ENCODE measurements at places on chromosomes 16 and 17.

- DNase-seq = no peak
Observed at GRCh38 chr16:24328835-24329452, 72.8 kb downstream of the CACNG3 start.

GRCh38 chr16:57152096-57153093, 33.4 kb downstream of the PSME3IP1 start:
- DNase-seq = no peak

- DNase-seq = no peak
Observed at GRCh38 chr16:72094266-72094610, 591 bp downstream of the DHX38 start.

DNA sequence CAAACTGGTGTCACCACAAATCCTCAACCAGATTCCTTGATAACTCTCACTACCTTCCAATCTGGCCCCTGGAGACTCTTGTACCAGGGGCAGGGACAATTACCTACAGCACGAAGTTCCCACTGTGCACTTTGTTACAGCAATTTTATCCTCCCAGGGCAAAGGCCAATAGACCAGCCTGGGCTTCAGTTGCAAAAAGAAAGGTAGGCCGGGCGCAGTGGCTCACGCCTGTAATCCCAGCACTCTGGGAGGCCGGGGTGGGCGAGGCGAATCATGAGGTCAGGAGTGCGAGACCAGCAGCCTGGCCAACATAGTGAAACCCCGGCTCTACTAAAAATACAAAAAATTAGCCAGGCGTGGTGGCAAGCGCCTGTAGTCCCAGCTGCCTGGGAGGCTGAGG, 36.9 kb downstream of the USP7 start:
- no peak for DNase-seq

DNA sequence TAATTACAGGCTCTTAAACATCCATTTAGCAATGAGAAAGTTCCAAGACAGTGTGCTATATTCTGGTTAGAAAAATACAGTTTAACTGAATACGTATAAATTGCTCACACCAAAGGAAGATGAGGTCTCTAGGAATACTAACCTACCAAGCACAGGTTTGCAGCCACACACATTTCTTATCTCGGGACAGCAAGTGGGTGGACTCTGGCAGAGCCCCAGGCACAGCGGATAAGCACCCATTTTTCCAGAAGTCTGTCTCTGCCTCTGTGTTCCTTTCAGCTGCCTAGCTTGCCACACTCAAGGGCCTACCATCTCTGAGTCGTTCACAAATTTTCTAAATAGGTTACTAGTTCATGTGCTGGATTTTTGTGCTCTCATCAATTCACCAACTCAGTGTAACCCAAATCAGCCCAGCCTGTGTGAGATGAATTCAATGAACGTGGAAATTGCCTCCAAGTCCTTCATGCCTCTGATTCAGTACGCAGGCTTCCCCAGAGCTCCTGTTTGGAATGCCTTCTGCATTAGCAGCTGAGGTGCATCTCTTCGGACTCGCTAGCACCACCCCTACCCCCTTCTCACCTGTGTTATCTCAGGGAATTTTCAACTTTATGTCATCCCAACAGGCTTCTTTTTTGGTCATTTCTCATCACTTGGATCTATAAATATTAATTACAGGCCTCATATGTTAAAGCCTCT, 581.0 kb upstream of the CDH11 start:
- DNase-seq = no peak

DNA sequence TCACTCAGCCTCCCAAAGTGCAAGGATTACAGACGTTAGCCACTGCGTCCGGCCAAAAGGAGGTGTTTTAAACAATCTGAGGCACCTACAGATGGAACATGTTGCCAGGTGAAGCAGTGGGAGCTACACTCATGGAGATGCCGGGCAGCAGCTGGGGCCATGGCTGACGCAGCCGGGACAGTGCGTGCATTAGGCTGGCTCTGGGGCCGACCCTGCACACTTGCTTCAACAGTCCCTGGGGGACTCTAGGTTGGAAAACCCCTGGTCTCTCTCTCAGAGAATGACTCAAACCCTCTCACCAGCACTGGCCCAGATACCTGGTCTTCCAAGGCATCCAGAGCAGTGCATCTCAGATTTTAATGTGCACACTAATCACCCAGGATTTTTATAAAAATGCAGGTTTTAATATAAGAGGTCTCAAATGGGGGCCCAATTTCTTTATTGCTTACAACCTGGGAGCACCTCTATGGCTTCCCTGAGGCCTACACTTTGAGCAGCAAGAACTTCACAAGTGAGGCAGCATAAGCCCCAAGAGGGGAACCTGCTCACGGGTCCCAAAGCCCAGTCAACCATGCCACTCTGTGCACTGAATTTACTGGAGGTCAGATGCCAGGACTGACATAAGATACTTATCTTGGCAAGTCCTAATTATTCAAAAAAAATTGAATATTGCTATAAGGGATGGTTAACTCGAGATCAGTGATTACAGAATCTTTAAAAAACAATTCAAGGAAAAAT, 70.8 kb upstream of the TRAP1 start:
- no peak for DNase-seq

GRCh38 chr16:85003725-85004586, 7.4 kb downstream of the ZDHHC7 start:
- no peak for DNase-seq

GRCh38 chr16:65994291-65994690, 372.2 kb upstream of the CDH5 start:
- DNase-seq = no peak

- no peak for DNase-seq
Observed at GRCh38 chr16:50326835-50327465, 41.8 kb downstream of the BRD7 start.

DNA sequence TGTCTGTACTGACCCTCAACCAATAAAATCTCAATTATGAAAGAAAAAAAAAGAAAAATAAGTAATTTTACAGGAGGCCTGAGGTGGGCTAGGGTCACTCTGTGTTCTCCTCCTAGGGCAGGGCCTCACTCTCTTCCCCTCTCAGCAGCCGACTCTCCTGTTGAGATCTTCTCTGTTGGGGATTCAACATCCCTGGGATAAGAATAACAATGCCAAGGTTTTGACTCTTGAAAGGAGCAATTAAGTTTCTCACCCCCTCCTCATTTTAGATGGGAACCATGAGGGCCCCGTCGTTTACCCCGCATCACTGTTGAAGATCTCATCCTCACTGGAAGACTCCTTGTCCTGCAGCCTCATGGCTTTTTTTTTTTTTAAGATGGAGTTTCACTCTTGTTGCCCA, 21.5 kb upstream of the BRCA1 start:
- no peak for DNase-seq

DNA sequence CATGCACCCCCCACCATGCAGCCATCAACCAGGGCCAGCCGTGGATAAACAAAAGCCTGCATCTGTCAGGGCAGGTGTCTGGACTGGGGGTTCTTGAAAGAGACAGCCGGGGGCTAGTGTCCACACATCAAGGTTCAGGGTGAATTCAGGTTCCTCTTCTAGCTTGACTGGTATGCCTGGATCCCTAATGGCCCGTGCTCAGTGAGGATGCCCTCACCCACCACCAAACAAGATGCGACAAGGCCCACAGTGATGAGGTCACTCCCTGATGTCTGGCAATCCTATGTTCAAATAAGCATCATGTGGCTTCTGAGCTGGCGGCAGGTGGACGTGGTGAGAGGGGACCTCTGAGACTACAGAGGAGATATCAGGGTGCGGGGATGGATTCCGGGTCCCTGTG, 64.6 kb downstream of the GOSR1 start:
- DNase-seq = no peak

DNA sequence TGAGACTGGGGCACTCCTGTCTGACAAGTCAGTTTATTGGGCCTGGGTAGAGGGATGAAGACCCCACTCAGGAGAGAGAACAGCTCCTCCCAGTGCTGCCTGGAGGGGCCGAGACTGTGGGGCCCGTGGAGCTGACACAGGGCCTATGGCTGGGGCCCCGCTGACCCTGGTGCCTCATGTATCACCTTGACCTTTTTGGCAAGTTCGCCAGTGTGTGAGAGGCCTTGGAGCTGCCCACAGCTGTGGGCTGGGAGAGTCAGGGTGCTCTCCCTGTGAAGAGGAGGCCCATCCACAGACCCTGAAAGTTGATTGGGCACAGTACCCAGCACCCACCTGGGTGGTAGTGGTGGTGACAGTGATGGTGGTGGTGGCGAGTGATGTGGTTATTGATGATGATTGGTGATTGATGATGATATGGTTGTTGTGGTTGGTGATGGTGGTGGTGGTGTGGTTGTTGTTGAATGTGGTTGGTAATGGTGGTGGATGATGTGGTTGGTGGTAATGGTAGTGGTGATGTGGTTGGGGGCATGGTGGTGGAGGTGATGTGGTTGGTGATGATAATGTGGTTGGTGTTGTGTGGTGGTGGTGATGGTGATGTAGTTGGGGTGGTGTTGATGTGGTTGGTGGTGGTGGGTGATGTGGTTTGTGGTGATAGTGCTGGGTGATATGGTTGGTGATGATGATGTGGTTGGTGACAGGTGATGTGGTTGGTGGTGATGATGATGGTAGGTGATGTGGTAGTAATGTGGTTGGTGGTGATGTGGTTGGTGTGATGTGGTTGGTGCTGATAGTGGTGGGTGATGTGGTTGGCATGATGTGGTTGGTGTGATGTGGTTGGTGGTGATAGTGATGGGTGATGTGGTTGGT, 29.1 kb downstream of the BAHCC1 start:
- DNase-seq = no peak

GRCh38 chr17:73934696-73935095, 268.8 kb upstream of the RPL38 start:
- no peak for DNase-seq

GRCh38 chr16:56370875-56371659, 54.3 kb downstream of the AMFR start:
- no peak for DNase-seq

- no peak for DNase-seq
Observed at GRCh38 chr17:29349409-29349808, 40.8 kb upstream of the TAOK1 start.

GRCh38 chr17:2828397-2829038, 32.3 kb downstream of the RAP1GAP2 start:
- no peak for DNase-seq

GRCh38 chr16:81587626-81588160, 143.1 kb downstream of the CMIP start:
- DNase-seq = no peak

- no peak for DNase-seq
Observed at GRCh38 chr17:29582772-29583171, 6.7 kb downstream of the GIT1 start.

DNA sequence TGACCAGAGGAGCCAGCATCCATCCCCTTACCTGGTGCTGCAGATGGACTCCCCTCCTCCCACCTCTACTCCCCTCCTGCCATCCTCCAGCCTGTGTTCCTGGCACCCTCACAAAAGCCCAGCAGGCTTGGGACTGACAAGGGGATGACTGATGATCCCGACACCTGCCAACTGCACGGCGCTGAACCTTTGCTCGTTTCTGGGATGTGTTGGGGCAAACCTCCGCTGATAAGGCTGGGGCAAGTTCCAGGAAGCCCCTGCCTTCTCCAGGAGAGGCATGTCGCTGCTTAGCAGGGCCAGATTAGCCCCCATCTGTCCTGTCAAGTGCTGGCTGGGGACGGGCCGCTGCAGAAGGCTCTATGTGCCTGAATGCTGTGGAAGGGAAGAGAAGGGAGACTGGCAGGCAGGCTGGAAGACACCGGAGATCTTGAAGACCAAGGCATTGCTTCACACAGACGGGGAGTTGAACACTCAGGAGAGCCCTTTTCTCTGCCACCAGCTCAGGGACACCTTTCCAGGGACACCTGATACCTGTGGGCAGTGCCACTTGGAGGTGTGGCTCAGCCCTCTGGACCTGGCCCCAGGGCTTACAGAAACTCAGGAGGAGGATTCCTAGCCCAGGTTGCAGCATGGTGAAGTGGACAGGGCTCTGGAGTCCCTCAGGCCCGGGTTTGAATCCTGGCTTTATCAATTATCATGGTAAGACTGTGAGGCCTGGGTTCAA, 973 bp upstream of the KRT15 start:
- no peak for DNase-seq

DNA sequence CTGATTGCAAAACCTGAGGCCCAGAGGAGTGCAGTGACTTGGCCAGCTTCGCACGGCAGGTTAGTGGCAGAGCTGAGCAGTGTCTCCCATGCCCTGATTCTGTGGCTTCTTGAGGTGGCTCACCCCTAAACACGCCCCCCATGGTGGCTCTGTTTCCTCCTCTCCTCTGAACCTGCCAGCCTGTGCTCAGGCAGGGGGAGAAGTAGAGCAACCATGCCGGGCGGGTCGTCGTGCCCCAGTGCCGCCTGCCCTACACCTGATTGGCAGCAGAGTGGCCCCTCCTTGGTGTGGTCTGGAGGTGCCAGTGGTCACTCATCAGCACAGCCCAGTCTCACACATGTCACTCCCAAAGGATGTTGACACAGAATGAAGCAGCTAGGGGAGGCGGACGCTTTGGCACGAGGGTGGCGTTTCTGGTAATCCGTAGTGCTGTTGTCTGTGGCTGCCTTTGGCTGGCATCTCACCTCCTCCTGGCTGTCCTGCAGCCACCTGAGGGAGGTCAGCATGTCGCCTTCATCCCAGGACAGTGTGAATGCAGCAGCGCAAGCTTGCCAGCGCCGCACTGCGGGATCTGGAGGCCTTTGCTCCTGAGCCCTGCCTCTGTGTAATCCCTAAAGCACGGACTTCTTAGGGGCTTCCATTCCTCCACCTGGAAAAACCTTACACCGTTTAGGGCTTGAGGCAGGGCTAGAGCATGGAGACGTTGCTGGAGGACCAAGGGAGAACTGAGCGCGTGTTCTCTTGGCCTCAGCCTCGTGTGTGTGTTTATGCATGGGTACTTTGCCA, 294.7 kb downstream of the SEC14L1 start:
- no peak for DNase-seq

DNA sequence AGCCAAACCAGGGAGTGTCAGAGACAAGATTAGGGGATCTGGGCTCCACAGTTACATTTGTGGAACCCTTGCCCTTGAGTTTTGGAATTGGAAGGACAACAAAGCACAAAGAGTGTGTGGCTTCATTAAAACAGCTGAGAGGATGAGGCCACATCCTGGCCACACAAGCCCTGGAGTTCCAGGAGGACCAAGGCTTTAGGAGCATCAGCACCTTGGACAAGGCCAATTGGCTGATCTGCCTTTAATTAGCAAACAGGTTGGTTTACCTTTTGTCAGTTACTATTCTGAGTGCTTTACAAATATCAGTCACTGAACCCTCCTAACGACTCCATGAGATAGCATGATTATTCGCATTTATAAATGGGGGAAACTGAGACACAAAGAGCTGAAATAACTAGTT, 54.7 kb downstream of the SLC6A2 start:
- DNase-seq = no peak

DNA sequence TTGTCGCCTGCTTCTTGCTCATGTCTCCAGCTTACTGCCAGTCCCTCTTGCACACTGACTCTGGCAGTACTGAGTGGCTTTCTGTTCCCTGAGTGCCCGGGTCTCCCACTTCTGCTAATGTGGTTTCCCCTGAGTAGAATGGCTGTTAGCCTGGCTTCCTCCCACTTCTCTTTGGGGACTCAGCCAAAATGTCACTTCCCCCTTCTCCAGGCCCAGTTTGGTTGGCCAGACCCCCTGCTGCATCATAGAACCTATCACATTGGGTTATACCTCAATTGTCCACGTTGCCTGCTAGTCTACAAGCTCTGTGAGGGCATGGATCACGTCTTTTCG, 304.4 kb downstream of the HS3ST3B1 start:
- DNase-seq = no peak

GRCh38 chr17:78458736-78459335, 80.4 kb downstream of the PGS1 start:
- no peak for DNase-seq

- DNase-seq = no peak
Observed at GRCh38 chr16:10972108-10972818, 27.9 kb downstream of the CLEC16A start.
